Fibroblast of villous mesenchyme (primary cell): ENCODE measurements at places on chromosomes 6 and 20. TPM values are rescaled to one million over a fixed set of nuclear protein-coding genes. Genes with fewer than 3 reads are reported as not detected.

Gene ZSCAN16
- 2.2 and 3.2 TPM in 2 replicates for total RNA-seq

Gene PRELID3B
- total RNA-seq, result 61.2 and 85.1 TPM in 2 replicates

Gene NPBWR2
- not detected in 2 replicates for total RNA-seq

Gene MATN4
- not detected in 2 replicates for total RNA-seq

Gene MUC22
- total RNA-seq, result not detected in 2 replicates

Gene BCAS1
- under 0.01 TPM in 2 replicates for total RNA-seq

Gene WASF1
- 10.3 and 14.2 TPM in 2 replicates for total RNA-seq

Gene CRIP3
- not detected in 2 replicates for total RNA-seq

Gene ATP6V1G2
- total RNA-seq, result 1.3 and 3.0 TPM in 2 replicates

Gene BFSP1
- total RNA-seq, result 2.9 and 4.7 TPM in 2 replicates
